ENCODE measurements at places on chromosomes 7 and 10.

DNA sequence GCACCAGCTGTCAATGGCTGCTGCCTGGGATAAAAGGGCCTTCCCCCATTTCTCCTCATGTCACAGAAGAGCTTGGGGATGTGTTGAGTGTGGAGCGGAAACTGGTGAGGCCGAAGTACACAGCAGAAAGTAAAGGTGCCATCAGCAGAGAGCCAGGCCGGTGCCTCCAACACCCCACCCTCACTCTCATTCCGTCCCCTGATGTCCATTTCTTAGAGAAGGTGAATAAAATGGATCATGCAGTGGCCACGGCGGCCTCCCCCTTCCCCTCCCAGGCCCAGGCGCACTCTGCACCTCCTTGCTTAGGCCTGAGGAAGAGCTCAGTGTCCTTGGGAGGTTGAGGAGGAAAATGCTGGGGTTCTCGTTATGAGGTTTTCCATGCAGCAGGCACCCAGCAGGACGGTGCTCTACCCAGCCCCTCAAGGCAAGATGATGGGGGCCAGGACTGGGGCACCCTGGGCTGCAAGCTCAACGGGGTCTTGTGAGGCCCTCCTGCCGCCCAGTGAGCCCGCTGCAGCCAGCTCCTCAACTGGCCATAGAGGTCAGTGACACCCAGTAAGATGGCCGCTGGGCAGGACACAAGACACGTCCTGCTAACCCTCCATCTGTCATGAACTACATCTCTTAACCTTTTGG, 163.9 kb downstream of the ADARB2 start:
- no peak for DNase-seq

DNA sequence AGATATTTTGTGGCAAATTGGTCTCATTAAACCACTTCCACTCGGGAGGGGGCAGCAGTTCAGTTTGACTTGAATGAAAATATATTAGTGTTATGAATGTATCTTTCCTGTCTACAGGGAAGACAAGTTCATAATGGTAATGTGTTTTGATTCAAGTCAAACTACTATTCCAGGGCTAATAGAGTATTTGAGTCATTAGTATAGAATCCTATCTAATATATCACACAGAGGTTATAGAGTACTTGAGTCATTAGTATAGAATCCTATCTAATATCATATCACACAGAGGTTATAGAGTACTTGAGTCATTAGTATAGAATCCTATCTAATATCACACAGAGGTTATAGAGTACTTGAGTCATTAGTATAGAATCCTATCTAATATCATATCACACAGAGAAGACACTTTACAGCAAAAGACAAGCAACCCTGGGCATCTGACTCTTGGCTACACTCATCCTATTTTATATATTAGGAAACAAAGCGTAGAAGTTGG, 199.7 kb upstream of the MAGI2 start:
- DNase-seq: no peak

DNA sequence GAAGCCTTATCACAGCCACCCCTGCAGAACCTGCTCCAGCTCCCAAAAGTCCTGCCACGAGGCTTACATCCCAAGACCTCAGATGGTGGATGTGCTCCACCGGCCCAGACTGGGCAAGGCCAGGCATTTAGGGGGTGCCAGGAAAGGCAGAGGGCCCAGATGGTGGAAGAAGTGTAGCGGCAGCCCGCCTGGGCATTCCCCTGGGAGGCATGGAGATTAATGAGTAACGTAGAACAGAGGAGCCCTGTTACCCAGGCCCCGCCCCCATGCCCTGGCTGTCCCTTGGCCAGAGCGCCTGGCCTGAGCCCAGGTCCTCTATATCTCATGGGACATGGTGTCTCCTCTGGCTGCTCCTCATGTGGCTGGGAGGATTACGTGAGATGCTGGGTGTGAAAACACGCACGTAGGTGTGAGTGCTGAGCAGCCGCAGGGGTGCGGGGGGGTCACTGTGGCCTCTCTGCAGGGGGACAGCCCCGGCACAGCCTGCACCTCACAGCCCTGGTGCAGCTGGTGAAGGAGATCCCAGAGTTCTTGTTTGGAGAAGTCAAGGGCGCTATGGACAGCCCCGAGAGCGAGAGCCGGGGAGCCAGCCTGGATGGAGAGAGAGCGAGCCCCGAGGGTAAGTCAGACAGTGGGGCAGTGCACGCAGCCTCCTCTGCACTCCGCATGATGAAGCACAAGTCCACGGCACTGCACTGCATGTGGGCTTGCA, 52.9 kb downstream of the ZNF467 start:
- no peak for DNase-seq

- DNase-seq: no peak
Observed at GRCh38 chr7:133948588-133948987, 178.6 kb upstream of the LRGUK start.

- DNase-seq: no peak
Observed at GRCh38 chr7:127417346-127417745, 24.8 kb upstream of the ZNF800 start.

Data from HEK293T (cell line).